Astrocyte of the hippocampus (primary cell): ENCODE measurements at places on chromosomes 1 and 21.
A peak's percentile ranks its signal among the peaks of the same experiment; 100 is the strongest.

DNA sequence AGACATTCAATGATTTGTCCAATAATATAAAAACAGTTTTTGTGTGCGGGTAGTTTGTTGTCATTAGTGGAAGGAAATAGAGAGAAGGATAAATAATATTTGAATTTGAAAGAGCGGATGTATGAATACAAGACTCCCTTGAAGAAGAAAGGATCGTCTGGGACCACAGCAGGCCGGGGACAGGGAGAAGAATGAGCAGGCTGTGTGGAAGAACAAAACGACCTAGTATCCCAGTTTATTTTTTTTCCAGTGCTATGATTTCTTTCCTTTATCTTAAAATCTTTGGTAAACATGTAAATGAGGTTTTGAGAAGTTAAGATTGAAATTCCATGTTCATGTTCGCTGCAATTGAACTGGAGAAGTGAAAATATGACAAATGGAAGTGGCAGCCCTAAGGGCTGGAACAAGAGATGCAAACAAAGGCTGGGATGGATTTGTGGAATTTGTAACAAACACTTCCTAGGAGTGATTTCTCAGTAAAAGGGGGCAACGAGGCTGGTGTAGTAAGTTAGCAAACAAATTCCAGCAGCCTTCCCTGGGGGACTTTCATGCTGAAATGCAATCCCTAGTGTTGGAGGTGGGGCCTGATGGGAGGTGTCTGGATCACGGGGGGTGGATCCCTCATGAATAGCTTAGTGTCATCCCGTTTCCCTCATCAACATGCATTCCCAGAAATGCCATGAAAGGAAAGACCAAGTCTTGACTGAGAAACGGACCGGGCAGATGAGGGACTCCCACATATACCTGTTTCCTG, 10.2 kb upstream of the IFI16 start:
- peak; percentile 96 for DNase-seq

DNA sequence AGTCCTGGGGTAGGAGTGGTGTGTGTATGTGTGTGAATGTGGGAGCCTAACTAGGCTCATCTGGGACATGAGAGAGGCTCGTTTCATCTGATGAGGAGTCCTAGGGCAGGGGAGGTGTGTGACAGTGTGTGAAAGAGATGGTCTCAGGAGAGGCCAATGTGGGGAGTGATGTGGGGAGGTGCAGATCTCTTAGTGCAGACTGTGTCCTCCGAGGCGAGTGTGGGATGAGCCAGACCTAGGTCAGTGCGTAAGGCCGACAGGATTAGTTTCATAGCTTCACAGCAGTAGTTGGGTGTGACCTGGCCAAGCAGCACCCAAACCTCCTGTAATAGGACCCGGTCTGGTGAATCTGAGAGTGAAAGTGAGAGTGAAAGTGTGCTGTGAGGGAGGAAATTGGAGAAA, 94.7 kb downstream of the LIPI start:
- no peak for DNase-seq

DNA sequence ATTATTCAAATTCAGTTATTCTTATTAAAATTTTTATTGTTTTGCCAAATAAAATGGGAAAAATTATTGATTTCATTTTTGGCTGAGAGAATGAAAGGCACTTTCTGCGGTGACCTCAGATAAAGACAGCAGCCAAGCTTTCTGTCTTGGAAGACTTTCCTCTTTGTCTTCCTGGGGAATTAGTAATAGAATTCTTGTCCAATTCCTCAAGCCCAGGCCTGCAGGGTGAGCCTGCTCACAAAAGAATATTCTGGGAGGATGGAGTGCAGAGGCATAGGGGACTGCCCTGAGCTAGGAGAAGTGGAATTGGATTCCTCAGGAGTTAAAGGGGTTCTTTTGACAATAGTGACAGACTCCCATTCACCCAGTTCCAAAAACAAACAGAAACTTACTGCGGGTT, 614.5 kb upstream of the ADGRL2 start:
- peak; percentile 19 for DNase-seq

GRCh38 chr21:40067751-40068150, 200.5 kb downstream of the PCP4 start:
- no peak for DNase-seq
